Tongue (tissue), 3 donors: ENCODE measurements at places on chromosomes 2 and 18.

DNA sequence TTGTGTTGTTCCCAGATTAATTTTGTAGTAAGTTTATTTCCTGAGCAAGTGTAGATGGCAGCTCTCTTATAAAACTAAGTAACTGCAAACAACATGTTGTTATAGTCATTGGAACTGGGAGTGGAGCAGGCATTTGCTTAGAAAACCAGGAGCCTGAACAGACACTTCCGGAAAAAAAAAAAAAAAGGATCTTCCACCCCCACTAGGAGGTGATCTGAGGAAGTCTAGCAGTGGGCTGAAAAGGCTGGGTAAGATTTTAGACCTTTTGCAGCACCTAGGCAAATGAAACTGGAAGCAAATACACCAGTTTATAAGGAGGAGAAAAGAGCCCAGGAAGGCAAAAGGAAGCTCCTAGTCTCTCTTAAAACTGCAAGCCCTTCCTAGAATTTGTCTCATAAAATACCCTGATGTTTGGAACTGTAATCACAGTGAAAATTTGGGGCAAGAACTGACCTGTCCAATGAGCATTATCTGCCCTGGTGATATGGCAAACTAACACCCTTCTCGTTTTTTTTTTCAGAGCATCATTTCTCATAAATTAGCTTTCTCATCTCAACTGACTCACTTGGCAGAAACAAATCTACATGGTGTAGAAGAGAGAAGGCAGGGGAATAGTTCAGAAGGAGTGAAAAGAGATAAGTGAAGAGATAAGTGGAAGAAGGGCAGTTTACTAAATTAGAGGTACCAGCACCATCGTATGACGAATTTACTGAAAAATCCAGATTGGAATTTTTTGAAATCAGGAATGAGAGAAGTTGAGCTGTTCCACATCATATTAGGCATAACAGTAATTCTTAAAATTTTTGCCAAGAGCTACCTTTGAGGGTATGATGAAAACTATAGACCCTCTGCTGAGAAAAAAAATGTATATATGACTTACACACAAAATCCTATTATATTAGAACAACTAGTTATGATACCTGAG lies 4.2 kb upstream of the CCNYL1 start:
- DNase-seq = no peak

DNA sequence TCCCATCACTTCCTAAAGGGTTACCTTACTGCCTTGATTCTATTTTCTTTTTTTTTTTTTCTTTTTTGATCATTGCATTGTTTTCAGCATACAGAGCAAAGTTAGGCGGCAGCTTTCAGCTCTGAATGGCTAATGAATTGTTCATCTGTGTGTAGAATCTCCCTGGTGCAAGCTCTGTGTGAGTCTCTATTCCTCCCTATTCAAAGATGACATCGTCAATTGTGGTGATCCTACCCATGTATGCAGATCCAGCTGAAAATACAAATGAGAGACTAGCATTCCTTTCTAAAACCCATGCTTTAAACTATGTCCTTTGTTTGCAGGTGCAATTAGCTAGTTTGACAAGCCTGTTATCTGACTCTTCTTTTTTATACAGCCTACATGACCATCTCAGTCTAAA lies 539.0 kb downstream of the ARHGAP15 start:
- no peak for DNase-seq

DNA sequence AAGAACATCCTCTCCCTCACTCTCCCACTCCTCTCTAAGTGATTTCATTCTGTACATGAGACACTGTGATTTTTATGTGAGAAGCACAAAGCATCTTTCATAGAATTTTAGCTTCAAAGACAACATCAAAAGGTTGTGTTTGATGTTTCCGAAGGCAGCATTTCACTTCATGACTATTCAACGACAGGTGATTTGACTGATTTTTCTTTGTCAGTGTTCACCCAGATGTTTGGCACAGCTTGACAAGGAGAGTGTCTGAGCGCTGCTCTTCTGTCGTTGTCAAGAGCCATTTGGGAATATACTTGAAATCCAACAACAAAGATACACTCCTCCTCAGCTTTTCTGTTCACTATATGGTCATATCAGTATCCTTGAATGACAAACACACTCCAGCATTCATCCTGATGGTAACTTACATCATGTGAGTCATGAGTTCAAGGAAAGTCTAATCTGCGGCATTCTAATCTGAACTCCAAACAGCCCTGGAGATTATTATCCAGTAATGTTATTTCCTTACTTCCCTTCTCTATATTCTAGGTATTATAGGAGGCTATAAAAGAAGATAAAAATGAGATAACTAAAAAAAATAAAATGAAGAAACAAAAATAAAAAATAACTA lies 45.9 kb upstream of the ST6GAL2 start:
- no peak for DNase-seq

- DNase-seq = peak; percentile 19
These were observed 125.3 kb downstream of the COL4A4 start for GRCh38 chr2:227038550-227039189.

DNA sequence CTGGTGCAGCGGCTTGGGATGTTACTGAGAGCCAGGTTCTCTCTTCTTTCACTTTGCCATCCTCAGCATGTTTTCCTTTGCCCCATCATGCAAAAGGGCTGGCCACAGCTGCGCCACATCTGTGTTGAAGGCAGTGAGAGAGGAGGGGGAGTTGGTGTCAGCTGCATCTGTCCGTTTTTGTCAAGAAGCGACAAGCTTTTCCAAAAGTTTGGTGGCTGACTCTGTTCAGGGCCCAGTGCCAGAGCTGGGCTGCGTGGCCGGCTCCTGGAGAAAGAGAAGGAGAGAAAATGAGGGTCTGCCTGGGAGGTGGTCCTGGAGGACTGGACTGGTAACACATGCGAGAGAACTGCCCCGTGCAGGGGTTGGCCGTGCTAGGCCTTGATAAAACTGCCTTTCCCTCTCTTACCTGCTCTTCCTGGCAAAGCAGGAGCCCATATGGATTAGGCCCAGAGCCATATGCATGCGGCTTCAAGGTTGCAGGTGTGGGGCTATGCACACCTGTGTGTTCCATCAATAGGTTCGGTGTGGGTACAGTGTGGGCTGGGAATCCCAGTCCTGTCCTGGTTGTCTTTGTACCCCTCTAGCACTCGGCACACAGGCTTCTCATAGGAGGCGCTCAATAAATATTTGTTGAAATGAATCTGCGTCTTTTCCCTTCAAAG lies 9.0 kb downstream of the RNF144A start:
- DNase-seq = peak; percentile 95
